ENCODE measurements at places on chromosomes 5 and 9. TPM values are rescaled to one million over a fixed set of nuclear protein-coding genes. Genes with fewer than 3 reads are reported as not detected.

MRPS30 gene
- polyA plus RNA-seq: 65.1 TPM

DNA sequence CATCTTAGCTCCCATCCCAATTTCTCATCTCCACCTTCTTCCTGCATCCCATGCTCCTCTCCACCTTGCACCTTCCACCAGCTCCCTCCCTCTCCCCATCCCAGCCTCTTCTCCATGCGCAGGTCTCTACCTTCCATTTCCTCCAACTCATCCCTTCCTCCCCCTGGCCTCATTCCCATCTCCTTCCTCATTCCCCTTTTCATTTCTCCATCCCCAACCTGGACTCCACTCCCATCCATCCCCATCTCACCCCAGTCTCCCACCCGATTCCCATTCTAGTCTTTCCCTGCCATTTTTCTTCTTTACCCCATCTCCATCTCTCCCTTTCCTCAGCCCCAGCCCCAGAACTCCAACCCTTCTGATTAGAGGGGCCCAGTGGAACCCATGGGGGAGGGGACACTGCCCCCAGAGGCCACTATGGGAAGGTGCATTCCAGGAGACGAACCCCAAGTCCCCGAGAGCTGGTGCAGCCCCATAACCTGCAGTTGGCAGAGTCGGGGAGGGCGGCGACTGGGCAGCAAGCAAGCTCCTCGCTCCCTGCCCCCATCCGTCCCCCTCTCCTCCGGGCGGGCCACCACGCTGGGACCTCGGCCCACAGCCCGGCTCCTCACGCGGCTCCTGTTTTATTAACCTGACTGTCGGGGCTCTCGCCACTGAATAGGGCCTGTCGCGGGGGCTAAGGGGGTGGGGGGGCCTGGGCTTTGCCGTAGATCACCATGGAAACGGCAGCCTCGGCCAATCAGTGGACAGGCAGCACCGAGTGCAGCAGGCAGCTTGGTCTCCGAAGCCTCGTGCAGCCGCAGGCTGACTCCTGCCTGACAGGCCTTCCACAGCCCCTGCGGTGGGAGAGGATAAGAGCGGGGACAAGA lies 66.7 kb downstream of the PCDH1 start:
- DNase-seq: no peak

- no peak for DNase-seq
These were observed 80.3 kb downstream of the ATPSCKMT start for GRCh38 chr5:10169359-10169758.

CDH9 gene
- polyA plus RNA-seq: 11.9 TPM

GRCh38 chr5:158461240-158461854 lies 602.4 kb upstream of the CLINT1 start:
- DNase-seq: no peak

HMMR gene
- polyA plus RNA-seq: 25.9 TPM

DNA sequence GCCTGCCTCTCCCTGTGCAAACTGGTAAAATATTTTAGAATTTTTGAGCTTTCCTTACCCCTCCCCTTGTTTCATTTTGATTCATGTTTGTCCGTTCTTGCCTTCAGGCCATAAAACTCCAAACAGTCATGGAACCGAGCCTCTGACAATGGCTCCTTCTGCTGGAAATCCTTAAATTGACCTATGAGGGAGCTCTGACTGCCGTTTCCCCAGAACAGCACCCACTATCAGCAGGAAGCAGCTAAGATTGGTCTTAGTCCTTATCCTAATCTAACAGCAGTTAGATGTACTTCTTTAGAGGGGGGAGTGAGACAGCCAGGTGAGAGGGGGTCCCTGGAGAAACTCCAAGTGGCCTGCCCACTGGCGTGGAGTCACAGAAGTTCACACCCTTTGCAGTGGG lies 106.7 kb downstream of the FAM174A start:
- no peak for DNase-seq

DNA sequence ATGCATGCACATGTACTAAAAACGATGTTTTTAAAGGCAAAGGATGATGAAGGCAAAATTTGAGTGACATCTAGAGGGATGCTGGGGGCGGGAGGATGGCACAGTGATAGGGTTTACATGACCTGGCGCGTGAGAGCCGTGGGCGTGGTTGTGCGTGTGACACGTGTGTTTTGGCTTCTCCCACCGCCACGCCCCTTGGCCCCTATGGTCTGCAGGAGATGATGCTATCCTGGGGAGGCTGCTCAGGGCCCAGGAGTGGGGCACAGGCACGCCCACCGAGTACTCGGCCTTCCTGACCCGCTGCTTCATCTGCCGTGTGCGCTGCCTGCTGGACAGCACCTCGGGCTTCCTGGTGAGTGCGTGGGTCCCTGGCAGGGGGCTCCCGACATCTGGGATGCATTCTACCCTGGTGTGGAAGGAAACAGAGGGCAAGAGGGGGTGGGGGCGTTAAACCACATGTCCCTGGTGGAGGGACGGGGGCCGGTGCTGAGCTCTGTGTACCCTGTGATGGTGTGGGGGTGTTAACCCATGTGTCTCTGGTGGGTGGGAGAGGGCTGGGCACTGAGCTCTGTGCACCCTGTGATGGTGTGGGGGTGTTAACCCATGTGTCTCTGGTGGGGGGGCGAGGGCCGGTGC lies 19.2 kb upstream of the EXOC3 start:
- DNase-seq: no peak

DNA sequence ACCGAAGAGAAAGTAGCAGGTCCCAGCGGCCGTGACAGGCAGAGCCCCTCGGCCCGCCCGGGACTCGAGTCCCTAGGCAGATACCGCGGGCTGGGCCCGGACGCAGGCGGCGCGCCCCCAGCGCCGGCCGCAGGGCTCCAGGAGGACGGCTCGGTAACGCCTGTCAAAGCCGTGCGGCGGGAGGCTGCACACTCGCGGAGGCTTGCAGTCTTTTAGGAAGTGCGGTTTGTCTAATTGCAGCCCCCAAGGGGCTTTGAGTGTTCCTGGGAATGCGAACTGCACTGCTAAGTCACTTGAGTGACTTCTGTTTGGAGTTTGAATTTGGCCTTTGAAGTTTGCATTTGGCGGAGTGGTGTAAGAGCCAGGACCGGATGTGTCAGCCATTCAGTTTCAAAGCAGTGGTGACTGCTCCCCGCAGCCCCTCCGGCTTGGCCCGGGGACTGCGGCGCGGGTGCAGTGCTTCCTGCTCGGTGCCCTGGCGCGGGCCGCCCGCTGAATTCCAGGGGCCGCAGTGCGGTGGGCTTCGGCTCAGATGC lies 1.3 kb downstream of the MAP3K1 start:
- DNase-seq: no peak

DNA sequence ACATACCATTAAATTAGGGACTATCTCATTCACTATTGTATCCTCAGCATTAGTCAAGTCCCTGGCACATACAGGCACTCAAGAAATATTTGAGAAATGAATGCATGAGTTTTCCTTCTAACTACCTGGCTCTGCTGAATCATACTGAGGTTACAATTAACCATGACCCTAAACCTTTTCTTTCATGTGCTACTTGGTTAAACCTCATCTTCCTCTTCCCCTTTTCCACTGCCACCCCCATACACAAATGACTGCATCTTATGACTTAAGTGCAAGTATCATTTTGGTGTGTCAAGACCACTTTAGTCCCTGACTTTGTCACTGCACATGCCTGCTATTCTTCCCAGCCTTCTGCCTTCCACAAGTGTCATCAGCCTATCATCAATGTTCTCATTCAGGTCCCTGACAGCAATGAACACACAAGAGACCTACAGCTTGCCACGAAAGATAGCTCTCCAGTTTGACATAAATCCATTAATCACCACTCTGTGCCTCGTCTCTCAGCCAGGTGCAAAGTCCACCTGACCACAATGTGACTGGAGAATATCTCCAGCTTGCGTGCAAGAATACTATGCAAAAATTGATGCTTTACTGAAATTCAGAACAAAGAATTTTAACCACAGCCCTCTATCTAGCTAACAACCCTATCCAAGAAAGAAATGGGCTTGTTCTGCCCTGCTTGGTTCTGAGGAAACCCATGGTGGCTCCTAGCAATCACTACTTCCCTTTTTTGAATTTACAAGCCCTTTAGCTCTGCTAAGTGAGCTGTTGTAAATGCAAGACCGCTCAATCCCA lies 74.5 kb downstream of the MAPKAP1 start:
- no peak for DNase-seq

HK3 gene
- polyA plus RNA-seq: 0.67 TPM

- no peak for DNase-seq
These were observed 73.7 kb upstream of the ERCC6L2 start for GRCh38 chr9:95801797-95802196.

SLC35A4 gene
- 83.5 TPM for polyA plus RNA-seq

GRCh38 chr9:116055536-116055935 lies 98.1 kb upstream of the PAPPA start:
- no peak for DNase-seq

All from renal cortex interstitium (tissue), 15 donors.